ENCODE measurements at places on chromosomes 1 and 21. TPM values are rescaled to one million over a fixed set of nuclear protein-coding genes. Genes with fewer than 3 reads are reported as not detected.

DNA sequence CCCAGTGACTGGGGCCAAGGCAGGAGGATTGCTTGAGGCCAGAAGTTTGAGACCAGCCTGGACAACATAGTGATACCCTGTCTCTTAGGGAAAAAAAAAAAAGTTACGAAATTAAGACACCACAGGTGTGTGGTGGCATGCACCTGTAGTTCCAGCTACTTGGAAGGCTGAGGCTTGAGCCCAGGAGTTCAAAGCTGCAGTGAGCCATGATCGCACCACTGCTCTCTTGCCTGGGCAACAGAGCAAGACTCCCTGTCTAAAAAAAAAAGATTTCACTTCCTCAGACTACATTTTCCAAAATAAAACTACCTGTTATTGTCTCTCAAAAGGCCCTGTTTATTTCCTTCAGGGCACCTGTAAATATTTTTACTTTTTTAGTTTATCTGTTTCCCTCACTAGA is 4.7 kb upstream of the STK40 start:
- no peak overlapping the region for H3K4me3 ChIP-seq
- no peak overlapping the region for H3K27ac ChIP-seq
- peaks cover 29% of the 10 kb centered on the region for H3K4me1 ChIP-seq
- no peaks in the 10 kb centered on the region for H3K27me3 ChIP-seq
- peaks cover 13% of the 10 kb centered on the region for H3K36me3 ChIP-seq
- DNase-seq = no peak

Gene TIPRL
- 48.1 TPM for total RNA-seq

Gene PRAMEF4
- not detected for total RNA-seq

- peaks cover 2% of the 10 kb centered on the region for H3K27me3 ChIP-seq
- DNase-seq = peak; percentile 80
- no peaks in the 10 kb centered on the region for H3K36me3 ChIP-seq
Observed at GRCh38 chr1:234486858-234487840, 8.2 kb upstream of the TARBP1 start.

DNA sequence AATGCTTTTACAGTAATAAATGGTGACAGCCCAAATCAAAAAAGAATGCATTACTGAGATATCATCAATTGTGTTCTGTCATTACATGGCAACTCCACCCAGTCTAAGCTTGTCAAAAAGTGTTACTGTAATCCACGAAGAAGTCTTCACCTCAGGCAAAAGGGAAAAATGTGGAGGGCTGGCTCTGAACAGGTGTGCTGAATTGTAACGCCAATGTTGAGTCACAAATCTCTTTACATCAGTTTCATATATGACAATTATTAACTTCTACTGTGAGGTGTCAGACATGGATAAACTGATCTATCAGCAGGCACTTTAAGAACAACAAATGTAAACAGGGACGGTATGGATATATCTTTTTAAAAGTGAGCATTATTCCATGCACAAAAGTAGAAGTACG is 98.5 kb upstream of the DMRTA2 start:
- H3K4me3 ChIP-seq = no peak overlapping the region
- H3K27ac ChIP-seq = no peak overlapping the region
- no peaks in the 10 kb centered on the region for H3K27me3 ChIP-seq
- no peaks in the 10 kb centered on the region for H3K4me1 ChIP-seq
- no peak for DNase-seq

Gene KIF1B
- 37.5 TPM for total RNA-seq

DNA sequence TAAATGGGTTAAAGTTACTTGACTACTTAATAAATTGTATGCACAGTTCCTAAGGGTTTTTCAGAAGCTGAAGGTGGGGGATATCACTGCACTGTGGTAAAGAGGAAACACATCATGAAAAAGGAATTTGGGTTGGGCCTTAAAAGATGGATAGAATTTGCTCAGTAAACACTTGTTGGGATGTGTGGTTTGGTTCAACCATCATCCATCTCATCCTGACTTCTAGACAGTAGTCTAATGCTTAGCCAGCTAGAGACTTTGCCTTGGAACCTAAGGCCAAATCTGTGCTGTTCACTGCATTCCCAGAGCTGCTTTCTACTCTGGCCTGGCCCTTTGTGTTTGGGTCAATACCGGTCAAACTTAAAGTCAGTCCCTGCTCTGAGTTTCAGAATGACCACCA is 30.6 kb downstream of the LY9 start:
- H3K4me1 ChIP-seq = peaks cover 18% of the 10 kb centered on the region
- H3K27ac ChIP-seq = no peak overlapping the region
- H3K27me3 ChIP-seq = peaks cover 9% of the 10 kb centered on the region
- DNase-seq = peak; percentile 6

GRCh38 chr1:67832737-67833601 is at the start of gene GNG12:
GNG12 (minus strand) TSS chr1:67833467; CDS start chr1:67707686, 125,781 bp downstream.
- H3K27ac ChIP-seq = peak within 1 kb of the TSS; percentile 99
- H3K4me1 ChIP-seq = peaks cover 58% of the 10 kb centered on the region

GRCh38 chr1:29543586-29543985 is 307.3 kb downstream of the PTPRU start:
- H3K4me3 ChIP-seq = no peak overlapping the region
- peaks cover 2% of the 10 kb centered on the region for H3K27me3 ChIP-seq
- H3K27ac ChIP-seq = no peak overlapping the region
- no peaks in the 10 kb centered on the region for H3K4me1 ChIP-seq
- H3K36me3 ChIP-seq = no peaks in the 10 kb centered on the region

Gene DDAH1
- 269 TPM for total RNA-seq

Gene HCN3
- total RNA-seq = 1.5 TPM

DNA sequence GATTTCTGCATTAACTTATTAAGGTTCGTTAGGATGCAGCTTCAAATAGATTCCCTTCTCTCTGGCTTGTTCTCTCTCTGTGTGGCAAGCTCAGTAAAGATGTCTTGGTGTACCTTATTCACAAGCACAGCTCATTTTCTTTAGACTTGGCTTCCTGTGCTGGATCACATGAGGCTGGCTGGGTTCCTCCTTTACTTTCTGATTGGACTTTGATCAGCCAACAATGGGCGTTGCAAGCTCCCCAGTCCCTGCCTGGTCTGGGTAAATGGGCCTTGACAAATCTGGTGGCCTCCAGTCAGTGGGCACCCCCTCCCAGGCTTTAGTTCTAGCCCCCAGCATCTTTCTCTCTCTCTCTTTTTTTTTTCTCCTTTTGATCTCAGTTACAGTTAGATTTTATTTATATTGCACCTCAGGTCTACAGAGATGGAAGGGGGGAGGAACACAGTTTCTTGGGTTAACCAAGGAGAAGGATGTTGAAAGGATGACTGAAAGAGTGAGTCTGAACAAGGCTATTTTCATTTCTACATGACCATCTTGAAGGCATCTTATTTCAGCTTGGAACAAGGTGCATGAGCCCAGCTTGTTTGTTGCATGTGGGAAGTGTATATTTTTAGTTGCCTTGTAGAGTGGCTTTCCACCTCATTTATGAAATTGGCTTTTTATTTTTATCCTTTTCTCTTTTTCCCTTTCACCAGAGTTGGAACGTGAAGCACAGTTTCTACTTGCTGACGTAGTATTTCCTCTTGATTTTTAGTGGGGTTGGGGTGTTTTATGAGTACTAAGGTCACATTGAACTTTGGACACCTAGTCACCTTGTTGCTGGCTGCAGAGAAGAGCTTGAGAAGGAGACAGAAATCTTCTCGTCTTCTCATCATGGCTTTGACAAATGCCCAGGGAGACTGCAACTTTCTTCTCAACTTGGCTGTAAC is 77.1 kb downstream of the PBX1 start:
- H3K4me1 ChIP-seq = peaks cover 45% of the 10 kb centered on the region
- H3K4me3 ChIP-seq = no peak overlapping the region
- no peaks in the 10 kb centered on the region for H3K27me3 ChIP-seq
- DNase-seq = no peak
- peaks cover 18% of the 10 kb centered on the region for H3K36me3 ChIP-seq

- DNase-seq = no peak
- H3K27ac ChIP-seq = no peak overlapping the region
- no peaks in the 10 kb centered on the region for H3K36me3 ChIP-seq
- H3K27me3 ChIP-seq = no peaks in the 10 kb centered on the region
- no peak overlapping the region for H3K4me3 ChIP-seq
- no peaks in the 10 kb centered on the region for H3K4me1 ChIP-seq
Observed at GRCh38 chr1:196546272-196547111, 61.7 kb downstream of the KCNT2 start.

GRCh38 chr1:77281491-77282186 is at the start of gene AK5:
AK5 (plus strand) TSS chr1:77282019; CDS start chr1:77282314, 295 bp downstream.
- H3K4me3 ChIP-seq = peak within 1 kb of the TSS; percentile 95
- peaks cover 13% of the 10 kb centered on the region for H3K36me3 ChIP-seq
- H3K27me3 ChIP-seq = peaks cover 1% of the 10 kb centered on the region
- H3K4me1 ChIP-seq = peaks cover 44% of the 10 kb centered on the region
- DNase-seq = peak; percentile 30

Gene TDRD10
- not detected for total RNA-seq

DNA sequence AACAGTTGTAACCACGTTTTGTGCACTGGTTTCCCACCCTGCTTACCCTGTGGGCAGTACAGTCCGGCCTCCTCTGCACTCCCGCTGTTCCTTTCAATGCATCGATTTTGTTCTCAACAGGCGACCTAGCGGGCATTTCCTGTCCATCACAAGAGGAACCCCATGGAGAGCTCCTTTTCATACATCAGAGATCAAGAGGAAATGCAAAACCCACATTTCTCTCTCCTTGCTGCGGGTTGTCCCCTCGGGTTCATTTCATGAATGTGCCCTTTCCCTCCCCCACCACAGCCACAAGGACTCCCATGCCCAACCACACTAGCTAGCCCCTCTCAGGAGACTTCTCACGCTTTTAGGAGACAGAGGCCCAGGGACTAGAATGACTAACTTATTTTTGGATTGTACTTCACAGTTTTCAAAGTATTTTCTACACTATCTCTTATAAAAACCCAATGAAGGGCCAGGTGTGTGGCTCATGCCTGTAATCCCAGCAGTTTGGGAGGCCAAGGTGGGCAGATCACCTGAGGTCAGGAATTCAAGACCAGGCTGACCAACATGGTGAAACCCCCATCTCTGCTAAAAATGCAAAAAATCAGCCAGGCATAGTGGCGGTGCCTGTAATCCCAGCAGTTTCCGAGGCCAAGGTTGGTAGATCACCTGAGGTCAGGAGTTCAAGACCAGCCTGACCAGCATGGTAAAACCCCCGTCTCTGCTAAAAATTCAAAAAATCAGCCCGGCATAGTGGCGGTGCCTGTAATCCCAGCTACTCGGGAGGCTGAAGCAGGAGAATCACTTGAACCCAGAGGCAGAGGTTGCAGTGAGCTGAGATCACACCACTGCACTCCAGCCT is 18.4 kb downstream of the ATP1A4 start:
- H3K4me1 ChIP-seq = peaks cover 22% of the 10 kb centered on the region
- H3K36me3 ChIP-seq = no peaks in the 10 kb centered on the region
- H3K27me3 ChIP-seq = peaks cover 40% of the 10 kb centered on the region
- DNase-seq = no peak
- no peak overlapping the region for H3K4me3 ChIP-seq

DNA sequence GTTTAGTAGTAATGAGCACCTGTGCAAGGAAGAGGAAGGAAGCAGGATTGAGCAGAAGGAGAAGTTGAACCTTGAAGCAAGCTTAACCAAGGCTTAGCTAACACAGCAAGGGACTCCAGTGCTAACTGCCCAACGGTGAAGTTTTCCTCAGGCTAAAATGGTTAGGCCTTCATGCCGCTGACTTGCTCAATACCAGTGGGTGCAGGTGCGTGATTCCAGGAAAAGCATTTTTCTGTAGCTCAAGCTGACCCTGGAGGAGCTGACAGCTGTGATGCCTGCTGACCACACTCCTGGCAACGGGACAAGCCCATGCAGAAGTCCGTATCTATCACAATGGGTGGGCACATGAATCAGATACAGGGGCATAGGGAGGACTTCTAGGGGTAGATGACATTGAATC is 76.5 kb upstream of the FGGY start:
- no peak for DNase-seq
- H3K27ac ChIP-seq = no peak overlapping the region
- no peak overlapping the region for H3K4me3 ChIP-seq
- no peaks in the 10 kb centered on the region for H3K4me1 ChIP-seq

GRCh38 chr1:112982853-112983536 is 27.0 kb upstream of the SLC16A1 start:
- no peak overlapping the region for H3K4me3 ChIP-seq
- DNase-seq = no peak
- H3K27ac ChIP-seq = no peak overlapping the region
- H3K4me1 ChIP-seq = peaks cover 11% of the 10 kb centered on the region
- H3K27me3 ChIP-seq = no peaks in the 10 kb centered on the region

DNA sequence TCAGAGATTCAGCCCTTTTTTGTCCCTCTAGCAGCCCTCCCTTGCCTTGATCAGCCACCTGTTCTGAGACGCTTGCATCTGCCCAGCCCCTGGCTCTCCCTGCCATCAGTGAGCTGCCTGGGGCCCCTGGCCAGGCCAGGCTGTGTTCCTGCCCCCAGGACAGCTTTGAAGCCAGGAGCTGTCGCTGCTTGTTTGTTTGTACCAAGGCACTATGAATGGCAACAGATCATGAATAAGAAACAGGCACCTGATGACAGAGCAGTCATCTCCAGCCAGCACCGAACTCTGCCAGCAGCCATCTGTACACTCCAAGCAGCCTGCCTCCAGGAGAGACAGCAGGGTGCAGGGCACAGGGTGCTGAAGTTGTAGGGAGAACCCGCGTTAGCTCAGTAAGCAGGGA is 8.1 kb upstream of the VWA5B1 start:
- no peak for DNase-seq
- no peaks in the 10 kb centered on the region for H3K36me3 ChIP-seq
- H3K27ac ChIP-seq = no peak overlapping the region
- H3K27me3 ChIP-seq = peaks cover 13% of the 10 kb centered on the region
- no peak overlapping the region for H3K4me3 ChIP-seq

DNA sequence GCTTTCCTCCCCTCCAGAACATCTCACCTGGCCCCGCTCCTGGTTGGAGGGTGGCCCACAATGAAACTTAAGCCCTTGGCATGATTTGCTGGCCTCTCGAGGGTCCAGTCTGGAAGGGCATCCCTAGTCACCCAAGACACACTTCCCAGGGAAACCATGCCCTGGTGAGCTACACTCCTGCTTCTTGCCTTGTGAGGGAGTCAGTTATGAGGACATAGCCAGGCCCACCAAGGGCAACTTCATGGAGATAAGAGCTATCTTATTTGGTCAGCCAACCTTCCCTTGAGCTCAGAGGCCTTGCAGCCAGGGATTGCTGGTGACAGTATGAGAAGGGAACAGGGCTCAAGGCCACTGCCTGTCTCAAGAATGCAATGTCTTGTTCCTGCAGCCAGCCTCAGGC is 9.7 kb downstream of the TNR start:
- no peak overlapping the region for H3K27ac ChIP-seq
- H3K4me1 ChIP-seq = no peaks in the 10 kb centered on the region
- DNase-seq = no peak
- H3K27me3 ChIP-seq = no peaks in the 10 kb centered on the region
- H3K36me3 ChIP-seq = peaks cover 5% of the 10 kb centered on the region
- no peak overlapping the region for H3K4me3 ChIP-seq

GRCh38 chr1:193077991-193078390 is 18.6 kb downstream of the RO60 start:
- no peak for DNase-seq
- peaks cover 30% of the 10 kb centered on the region for H3K36me3 ChIP-seq
- H3K4me3 ChIP-seq = no peak overlapping the region
- no peaks in the 10 kb centered on the region for H3K27me3 ChIP-seq
- H3K27ac ChIP-seq = no peak overlapping the region

- H3K36me3 ChIP-seq = no peaks in the 10 kb centered on the region
- H3K4me3 ChIP-seq = peak overlapping the region; percentile 53
- H3K27me3 ChIP-seq = peaks cover 15% of the 10 kb centered on the region
- no peak for DNase-seq
- peaks cover 19% of the 10 kb centered on the region for H3K4me1 ChIP-seq
Observed at GRCh38 chr1:29640428-29640785, 404.1 kb downstream of the PTPRU start.

- H3K36me3 ChIP-seq = peaks cover 5% of the 10 kb centered on the region
- H3K27me3 ChIP-seq = peaks cover 2% of the 10 kb centered on the region
- DNase-seq = no peak
- H3K4me1 ChIP-seq = peaks cover 64% of the 10 kb centered on the region
- peak overlapping the region; percentile 96 for H3K27ac ChIP-seq
Observed at GRCh38 chr1:163874070-163874469, 552.3 kb downstream of the NUF2 start.

Gene CFHR4
- not detected for total RNA-seq

Data from HFFc6 (cell line).